EH (cell line): ENCODE measurements at places on chromosomes 2 and 18.

- no peak for DNase-seq
Observed at GRCh38 chr2:129769185-129769991, 210.1 kb upstream of the RAB6C start.

GRCh38 chr2:2527148-2527547, 196.1 kb upstream of the MYT1L start:
- DNase-seq, result no peak

- DNase-seq, result peak; percentile 66
Observed at GRCh38 chr2:56009758-56010458, 86.3 kb upstream of the EFEMP1 start.

- DNase-seq, result no peak
Observed at GRCh38 chr2:117712684-117713083, 101.8 kb upstream of the DDX18 start.

- no peak for DNase-seq
Observed at GRCh38 chr2:186737732-186738508, 44.1 kb downstream of the FAM171B start.

- DNase-seq, result no peak
Observed at GRCh38 chr18:9066358-9066757, 36.1 kb upstream of the NDUFV2 start.

DNA sequence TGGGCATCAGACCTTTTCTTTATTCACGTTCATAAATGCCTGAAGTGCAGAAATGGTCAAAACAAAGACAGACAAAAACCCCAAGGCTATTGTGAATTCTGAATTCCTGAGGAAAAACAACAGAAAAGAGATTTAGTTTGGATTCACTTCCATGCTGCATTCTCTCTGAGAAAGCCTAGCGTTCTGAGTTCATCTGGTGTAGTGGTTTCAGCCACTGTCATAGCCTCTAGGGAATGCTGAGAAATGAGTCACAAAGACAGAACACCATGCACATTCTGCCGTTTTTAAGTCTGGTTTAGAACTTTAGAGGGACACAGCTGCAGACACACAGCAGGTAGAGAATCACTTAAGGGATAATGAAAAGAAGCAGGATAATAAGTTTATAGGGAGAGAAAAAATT, 93.8 kb downstream of the LRP1B start:
- peak; percentile 16 for DNase-seq

GRCh38 chr2:211373203-211373602, 816.8 kb downstream of the CPS1 start:
- no peak for DNase-seq

DNA sequence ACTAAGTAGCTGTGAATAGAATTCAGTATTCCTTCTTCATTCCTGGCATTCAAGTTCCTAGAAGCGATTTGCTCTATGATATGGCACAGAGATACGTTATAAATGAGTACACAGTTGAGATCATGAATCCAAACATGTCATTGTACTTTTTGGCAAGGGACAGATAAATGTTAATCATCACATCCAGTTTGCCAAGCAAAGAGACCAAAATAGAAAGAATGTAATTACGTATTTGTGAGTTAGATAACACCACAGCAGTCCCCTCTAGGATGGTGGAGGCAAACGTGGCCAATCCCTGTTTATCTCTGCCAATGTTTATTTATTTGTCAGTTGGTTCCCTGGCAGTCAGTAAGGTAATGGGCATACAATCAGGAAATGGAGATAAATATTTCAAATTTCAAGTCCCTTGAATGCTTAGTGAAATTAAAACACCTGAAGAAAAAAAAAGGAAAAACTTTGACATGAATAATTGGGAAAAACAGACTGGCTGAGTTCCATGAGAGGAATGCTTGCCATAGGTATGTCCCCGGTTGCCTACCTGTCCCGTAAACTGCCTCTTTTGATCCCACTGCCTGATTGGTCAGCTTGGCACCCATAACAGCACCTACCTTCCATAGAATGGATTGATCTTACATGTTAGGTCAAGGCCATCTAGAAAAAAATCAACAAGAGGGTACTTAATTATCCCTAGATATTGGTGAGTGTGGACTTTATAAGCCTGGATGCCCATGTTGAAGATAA, 451.1 kb upstream of the NETO1 start:
- peak; percentile 28 for DNase-seq

- DNase-seq, result no peak
Observed at GRCh38 chr2:239292959-239293774, 107.7 kb downstream of the HDAC4 start.

DNA sequence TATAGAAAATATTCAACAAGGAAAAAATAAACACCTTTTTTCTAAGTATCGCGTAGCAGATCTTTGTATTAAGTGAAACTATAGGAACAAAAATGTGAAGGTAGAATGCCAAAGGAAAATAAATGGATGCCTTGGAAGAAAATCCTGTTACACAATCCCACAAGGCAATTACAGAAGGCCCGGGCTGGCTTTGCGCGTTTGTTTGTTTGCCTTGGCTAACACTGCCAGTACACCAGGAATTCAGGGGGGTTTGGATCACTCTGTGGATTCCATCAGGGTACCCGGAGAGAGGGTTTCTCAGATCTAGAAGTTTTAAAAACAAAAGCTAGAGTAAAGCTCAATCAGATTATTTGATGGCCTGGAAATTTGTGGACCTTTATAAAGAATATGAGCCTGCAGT, 478.3 kb downstream of the FBXO15 start:
- peak; percentile 81 for DNase-seq
